Fibroblast of skin of left quadriceps (primary cell): ENCODE measurements at places on chromosomes 12 and 14.

- DNase-seq = no peak
Measured at GRCh38 chr12:6182279-6182898, 17.8 kb upstream of the CD9 start.

DNA sequence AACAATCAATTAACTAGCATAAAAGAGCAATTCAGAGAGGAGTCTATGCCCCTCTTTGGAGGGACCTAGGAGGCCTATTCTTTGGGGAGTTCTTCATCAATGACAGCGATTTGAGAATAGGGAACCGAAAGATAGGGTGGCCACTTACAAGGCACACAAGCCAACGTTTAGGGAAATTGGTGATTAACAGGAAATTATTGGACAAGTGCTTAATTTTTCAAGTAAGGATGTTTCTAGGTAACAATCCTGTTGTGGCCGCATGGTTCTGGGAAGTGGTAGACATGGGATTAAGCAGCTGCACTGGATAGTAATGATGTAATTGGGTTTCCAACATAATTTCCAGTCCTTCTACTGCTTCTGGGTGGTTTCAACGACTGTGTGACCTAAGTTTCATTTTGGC, 83.2 kb downstream of the HMGA2 start:
- DNase-seq = no peak

DNA sequence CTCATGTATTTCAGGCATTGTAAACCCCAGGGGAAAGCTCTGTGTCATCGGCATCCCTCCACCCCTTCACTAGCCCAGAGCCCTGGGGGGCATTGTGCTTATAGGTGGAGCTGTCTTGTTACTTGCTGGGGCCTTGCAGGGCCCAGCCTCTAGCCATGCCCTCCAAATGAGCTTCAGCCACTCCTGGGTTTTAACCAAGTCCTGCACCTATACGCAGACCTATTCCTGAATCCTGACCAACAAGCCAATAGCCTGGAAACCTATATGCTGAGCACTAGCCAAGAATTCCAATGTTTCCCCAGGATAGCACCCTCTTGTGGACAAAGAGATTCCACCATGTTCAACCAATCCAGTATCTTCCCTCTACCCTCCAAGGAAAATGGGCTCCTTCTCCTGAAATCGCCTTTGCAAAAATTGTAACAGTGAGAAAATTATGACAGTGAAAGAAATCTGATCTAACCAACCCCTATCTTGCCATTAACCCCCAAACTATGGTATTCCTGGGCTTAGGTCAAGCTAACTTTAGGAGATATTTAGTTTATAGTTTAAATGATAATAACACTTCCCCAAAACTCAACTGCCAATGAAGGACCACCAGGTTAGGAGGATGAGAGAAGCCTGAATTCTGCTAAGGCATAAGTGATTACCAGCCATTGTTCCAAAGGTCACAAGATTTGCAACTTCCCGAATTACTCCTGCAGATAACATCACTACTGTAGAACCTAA, 55.5 kb downstream of the TTC7B start:
- no peak for DNase-seq

DNA sequence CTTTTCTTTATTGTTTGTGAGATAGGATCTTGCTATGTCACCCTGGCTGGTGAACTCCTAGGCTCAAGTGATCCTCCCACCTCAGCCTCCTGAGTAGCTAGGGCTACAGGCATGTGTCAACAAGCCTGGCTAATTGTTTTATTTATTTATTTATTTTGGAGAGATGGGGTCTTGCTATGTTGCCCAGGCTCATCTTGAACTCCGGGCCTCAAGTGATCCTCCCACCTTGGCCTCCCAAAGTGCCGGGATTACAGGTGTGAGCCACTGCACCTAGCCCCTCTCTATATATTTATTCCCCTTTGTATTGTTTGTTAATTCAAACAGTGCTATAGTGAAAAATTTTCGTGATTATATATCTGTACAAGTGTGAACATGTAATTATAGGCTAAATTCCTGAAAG, 123.3 kb downstream of the DAAM1 start:
- DNase-seq = no peak

- DNase-seq = no peak
Measured at GRCh38 chr12:62766496-62766895, 168.5 kb downstream of the PPM1H start.

DNA sequence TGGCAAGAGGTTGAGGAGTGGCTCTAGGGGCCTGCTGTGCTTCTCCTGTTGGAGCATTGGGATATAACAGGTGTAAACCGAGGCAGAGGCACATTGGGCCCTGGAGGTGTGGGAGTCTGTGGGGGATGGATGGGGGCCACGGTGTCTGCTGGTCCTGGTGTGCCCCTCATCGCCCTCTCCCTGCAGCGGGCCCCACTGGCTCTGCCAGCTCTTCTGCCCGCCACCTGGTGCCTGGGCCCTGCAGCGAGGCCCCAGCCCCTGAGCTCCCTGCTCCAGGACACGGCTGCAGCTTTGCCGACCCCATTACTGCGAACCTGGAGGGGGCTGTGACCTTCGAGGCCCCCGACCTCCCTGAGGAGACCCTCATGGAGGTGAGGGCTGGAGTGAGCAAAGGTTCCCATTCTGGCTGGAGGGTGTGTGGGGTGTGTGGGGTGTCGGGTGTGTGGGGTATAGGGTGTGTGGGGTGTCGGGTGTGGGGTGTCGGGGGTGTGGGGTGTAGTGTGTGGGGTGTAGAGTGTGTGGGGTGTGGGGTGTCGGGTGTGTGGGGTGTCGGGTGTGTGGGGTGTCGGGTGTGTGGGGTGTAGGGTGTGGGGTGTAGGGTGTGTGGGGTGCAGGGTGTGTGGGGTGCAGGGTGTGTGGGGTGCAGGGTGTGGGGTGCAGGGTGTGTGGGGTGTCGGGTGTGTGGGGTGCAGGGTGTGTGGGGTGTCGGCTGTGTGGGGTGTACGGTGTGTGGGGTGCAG, 10.6 kb upstream of the PUS1 start:
- DNase-seq = no peak

DNA sequence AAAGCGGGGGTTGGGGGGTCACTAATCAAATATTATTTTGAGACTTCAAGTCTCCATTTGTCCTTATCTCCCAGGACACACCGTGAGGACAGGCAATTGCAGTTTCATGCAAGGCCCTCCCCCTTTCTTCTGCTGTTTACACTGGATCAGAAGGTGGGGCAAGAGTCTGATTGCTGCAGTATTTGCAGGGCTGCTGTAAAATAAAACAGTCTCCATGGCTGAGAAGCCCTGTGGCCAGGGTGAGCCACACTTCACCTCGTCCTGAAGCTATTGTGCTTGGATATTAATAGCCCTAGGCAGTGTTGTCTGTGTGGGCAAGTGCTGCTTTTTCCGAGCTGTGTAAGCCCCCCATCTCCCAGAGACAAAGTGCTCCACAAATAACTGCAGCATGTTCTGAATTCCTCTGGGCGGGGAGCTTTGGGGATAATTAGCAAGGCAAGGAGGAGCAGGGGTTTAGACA, 187.4 kb upstream of the NTF3 start:
- no peak for DNase-seq

GRCh38 chr12:103743788-103744187, 97.2 kb downstream of the NT5DC3 start:
- DNase-seq = no peak

DNA sequence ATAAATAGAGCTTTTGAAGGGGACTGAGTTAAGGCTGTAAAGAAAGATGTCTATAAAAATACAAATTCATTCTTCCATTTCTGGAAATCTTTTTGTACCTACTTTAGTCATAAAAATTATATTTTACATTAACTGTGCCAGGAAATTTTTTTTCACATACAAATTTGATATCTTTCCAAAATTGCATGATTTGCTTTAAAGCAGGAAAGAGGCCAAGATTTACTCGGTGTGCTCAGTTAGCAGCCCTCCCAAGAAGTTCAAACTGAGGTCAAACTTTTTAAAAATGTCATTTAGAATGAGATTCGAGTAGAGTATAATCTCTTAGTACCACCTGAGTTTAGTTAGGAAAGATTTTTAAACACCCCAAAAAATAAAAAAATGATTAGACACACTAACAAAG, 173.2 kb upstream of the GRIP1 start:
- DNase-seq = no peak

GRCh38 chr14:101499080-101499479, 62.2 kb upstream of the DIO3 start:
- DNase-seq = no peak

DNA sequence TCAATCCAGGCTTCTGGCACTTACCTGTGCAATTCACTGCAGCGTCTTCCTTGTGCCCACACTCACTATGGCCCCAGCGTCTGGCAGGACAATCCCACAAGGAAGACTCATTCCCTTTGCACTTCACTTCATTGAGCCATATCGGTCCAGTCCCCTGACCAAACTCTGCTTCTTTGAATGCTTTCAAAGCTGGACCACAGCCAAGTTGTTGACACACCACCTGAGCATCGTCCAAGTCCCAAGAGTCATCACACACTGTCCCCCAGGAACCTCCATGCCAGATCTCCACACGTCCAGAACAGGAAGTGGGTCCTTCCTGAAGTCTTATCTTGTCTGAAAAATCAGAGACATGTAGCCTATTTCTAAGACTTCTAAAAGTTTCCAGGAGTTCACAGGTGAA, 20.2 kb downstream of the CD163 start:
- DNase-seq = no peak

DNA sequence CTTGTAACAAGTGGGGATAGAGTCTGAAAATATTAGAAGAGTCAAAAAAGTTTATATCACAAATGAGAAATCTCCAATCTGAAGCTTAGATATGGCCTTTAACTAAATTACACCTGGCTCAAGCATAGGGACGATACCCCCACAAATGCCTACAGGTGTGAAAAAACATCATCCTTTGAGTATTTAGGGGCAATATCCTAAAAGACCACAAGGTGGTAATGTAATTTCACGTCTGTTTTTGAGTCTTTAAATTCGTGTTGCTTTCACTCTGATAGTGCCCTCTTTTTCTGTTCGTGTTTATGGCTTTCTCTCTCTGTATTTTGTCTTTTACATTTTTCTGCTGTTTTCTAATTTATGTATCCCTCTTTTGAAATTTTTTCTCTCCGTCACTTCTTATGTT, 84.3 kb downstream of the ETNK1 start:
- DNase-seq = no peak

- no peak for DNase-seq
Measured at GRCh38 chr14:95026851-95027463, 130.4 kb downstream of the DICER1 start.

DNA sequence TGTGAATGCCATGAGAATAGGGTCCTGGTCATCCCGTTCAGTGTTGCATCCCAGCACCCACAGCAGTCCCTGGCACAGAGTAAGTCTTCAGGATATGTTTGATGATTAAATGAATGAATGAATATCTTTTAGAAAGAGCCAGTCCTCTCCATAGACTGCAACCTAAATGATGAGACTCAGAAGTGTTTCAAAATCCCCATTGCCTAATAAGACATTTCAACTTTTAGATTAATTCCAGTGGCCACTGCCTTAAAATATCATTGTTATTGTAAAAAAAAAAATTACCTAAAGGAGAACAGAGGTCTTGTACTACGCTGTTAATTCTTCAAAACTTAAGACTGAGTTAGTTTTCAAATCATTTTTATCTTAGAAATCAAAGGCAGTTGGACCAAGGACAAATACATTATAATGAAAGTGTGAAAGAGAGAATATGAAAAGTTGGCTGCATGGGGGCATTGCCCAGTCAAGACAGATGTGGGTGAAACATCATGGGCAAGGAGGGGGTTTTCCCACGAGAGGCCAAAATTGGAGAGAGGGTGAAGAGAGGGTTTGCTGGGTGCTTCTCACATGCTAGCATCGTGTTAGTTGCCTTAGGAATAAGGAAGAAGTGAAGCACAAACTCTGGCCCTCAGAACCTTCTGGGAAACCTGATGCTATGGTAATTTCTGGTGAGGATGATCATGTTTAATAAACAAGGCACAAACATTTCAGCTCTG, 26.3 kb upstream of the CPM start:
- no peak for DNase-seq

DNA sequence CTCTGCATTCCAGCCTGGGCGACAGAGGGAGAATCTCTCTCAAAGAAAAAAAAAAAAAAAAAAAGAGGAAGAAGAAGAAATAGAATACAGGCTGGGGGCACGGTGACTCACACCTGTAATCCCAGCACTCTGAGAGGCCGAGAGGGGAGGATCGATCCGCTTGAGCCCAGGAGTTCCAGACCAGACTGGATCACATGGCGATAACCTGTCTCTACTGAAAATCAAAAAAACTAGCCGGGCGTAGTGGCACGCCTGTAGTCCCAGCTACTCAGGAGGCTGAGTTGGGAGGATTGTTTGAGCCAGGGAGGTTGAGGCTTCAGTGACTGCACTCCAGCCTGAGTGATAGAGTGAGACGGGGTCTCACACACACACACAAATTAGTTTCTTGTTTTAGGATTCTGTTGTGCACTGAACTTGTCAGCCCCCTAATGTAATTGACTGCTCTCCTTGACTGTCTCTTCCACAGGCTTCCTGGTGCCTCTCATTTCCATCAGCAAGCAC, 963 bp upstream of the TINF2 start:
- no peak for DNase-seq
